ENCODE measurements at places on chromosomes 4 and X. TPM values are rescaled to one million over a fixed set of nuclear protein-coding genes. Genes with fewer than 3 reads are reported as not detected.

The CT45A5 gene
- total RNA-seq, result not detected

- no peaks in the 10 kb centered on the region for H3K4me1 ChIP-seq
- H3K4me3 ChIP-seq, result no peak overlapping the region
- DNase-seq, result no peak
- no peak overlapping the region for H3K27ac ChIP-seq
Observed at GRCh38 chr4:164748375-164748774, 5.6 kb upstream of the SMIM31 start.

DNA sequence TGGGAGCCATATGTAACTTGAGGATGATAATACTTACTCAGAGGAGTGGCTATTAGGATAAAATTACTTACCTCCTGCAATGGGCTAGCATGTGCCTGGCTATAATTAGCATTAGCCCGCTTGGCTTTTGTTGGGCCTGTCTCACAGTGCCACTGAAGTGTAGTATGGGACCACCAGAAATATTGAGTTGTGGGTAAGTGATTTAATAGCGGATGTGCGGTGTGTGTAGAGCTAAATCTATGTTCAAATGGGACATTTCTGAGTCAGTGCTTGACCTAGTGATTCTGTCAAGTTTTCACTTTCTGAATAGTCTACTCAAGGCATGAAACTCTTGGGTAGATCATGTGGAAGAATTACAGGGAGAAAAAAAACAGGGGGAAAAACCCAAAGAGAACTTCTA lies 3.5 kb upstream of the CLNK start:
- DNase-seq, result no peak
- peaks cover 6% of the 10 kb centered on the region for H3K4me1 ChIP-seq
- no peak overlapping the region for H3K27ac ChIP-seq
- no peaks in the 10 kb centered on the region for H3K27me3 ChIP-seq
- H3K36me3 ChIP-seq, result no peaks in the 10 kb centered on the region

The ADH7 gene
- total RNA-seq, result not detected

GRCh38 chrX:45851434-45851991 lies 650.8 kb upstream of the DIPK2B start:
- peak; percentile 71 for DNase-seq
- peaks cover 36% of the 10 kb centered on the region for H3K4me1 ChIP-seq
- H3K4me3 ChIP-seq, result peak overlapping the region; percentile 92
- H3K27me3 ChIP-seq, result no peaks in the 10 kb centered on the region
- peaks cover 20% of the 10 kb centered on the region for H3K36me3 ChIP-seq

The NDP gene
- total RNA-seq, result not detected

DNA sequence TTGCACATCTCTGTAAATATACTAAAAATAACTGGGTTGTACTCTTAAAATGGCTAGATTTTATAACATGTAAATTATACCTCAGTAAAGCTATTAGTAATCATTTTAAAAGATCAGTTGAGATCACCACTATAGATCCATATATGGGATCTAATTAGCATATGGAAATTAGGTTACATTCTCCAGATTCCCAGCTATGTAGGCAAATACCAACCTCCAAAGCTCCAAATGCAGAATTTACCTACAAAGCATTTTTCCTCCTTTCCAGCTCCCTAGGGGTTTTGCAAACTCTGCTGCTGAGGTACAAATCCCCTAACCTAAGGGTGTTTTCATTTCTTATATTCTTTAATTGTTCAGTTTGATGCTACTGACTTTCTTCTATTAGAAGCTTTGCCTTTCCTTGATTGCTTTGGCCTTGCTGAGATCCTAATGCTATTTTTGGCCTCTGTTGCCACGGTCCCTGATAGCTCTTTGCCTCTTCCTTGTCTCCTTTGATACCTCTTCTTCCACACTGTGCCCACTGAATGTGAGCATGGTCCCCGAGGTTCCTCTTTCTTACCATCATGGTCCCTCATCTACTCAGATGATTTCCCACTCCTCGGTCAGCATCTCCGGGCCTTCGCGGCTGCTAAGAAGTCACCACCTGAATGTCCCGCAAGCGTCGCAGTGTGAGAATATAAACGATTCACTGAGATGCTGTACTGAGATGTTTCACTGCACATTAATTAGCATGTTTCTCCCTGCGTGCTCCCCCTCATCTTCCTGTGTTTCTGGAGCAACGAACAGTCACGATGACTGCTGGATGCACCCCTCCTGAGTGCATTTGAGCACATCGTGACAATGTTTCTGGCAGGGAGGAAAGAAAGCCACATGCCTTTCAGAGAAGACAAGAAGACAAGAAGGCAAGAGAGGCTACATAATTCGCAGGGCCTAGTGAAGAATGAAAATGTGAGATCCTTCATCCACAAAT lies 23.8 kb downstream of the ENPP6 start:
- no peaks in the 10 kb centered on the region for H3K27me3 ChIP-seq
- no peak overlapping the region for H3K4me3 ChIP-seq
- DNase-seq, result no peak
- H3K27ac ChIP-seq, result no peak overlapping the region

GRCh38 chr4:878796-879728 lies 53.1 kb downstream of the GAK start:
- H3K4me1 ChIP-seq, result peaks cover 26% of the 10 kb centered on the region
- peak overlapping the region; percentile 99 for H3K27ac ChIP-seq
- no peaks in the 10 kb centered on the region for H3K27me3 ChIP-seq
- H3K4me3 ChIP-seq, result peak overlapping the region; percentile 69

GRCh38 chr4:39525822-39526690 lies 1.2 kb downstream of the UGDH start:
- peak overlapping the region; percentile 85 for H3K4me3 ChIP-seq
- H3K27ac ChIP-seq, result peak overlapping the region; percentile 84
- peaks cover 11% of the 10 kb centered on the region for H3K36me3 ChIP-seq
- peaks cover 17% of the 10 kb centered on the region for H3K4me1 ChIP-seq
- no peak for DNase-seq
- no peaks in the 10 kb centered on the region for H3K27me3 ChIP-seq
